ENCODE measurements at places on chromosomes 7 and 10. TPM values are rescaled to one million over a fixed set of nuclear protein-coding genes. Genes with fewer than 3 reads are reported as not detected.

Gene ACSM6
- not detected for total RNA-seq

Gene SYCE1
- not detected for total RNA-seq

Gene GNAT3
- total RNA-seq, result not detected

Gene OR9A2
- 0.26 TPM for total RNA-seq

Gene PAPOLB
- under 0.01 TPM for total RNA-seq

Gene PRLHR
- total RNA-seq, result not detected

Gene MYH16
- 0.53 TPM for total RNA-seq

Gene SPDYE8
- not detected for total RNA-seq

Gene IFIT2
- 0.26 TPM for total RNA-seq

Gene ZPBP
- total RNA-seq, result not detected

Gene INHBA
- 5.0 TPM for total RNA-seq

Gene TAS2R16
- total RNA-seq, result not detected

Gene MALRD1
- total RNA-seq, result not detected

Gene GPER1
- total RNA-seq, result 0.13 TPM

Gene NODAL
- not detected for total RNA-seq

Gene UPK3B
- total RNA-seq, result 0.26 TPM

Gene RAB19
- not detected for total RNA-seq

Gene NUTM2D
- 2.4 TPM for total RNA-seq

Gene NOS3
- total RNA-seq, result under 0.01 TPM

Gene VPS50
- 26.1 TPM for total RNA-seq

Gene ALKBH4
- total RNA-seq, result 8.7 TPM

Gene CDC14C
- not detected for total RNA-seq

Gene CLDN4
- total RNA-seq, result 126 TPM

Gene PRSS37
- total RNA-seq, result not detected

Gene IGF2BP3
- total RNA-seq, result 4.6 TPM

Gene KCP
- total RNA-seq, result 0.53 TPM

Gene DDIT4
- 2,437 TPM for total RNA-seq

Gene PBLD
- 0.53 TPM for total RNA-seq

Gene ZNF239
- total RNA-seq, result 2.6 TPM

Gene DAGLB
- total RNA-seq, result 22.5 TPM

Gene PILRB
- total RNA-seq, result 5.5 TPM

Gene RBP3
- total RNA-seq, result not detected

Gene NPTX2
- total RNA-seq, result 0.13 TPM

Gene LBX1
- not detected for total RNA-seq

Gene ZP3
- 12.8 TPM for total RNA-seq

Gene EN2
- not detected for total RNA-seq

Gene SERPINE1
- total RNA-seq, result 20.6 TPM

Gene ZNF488
- total RNA-seq, result 0.13 TPM

Data from bronchial epithelial cell (primary cell).